ENCODE measurements at places on chromosomes 2 and 18. TPM values are rescaled to one million over a fixed set of nuclear protein-coding genes. Genes with fewer than 3 reads are reported as not detected.

DNA sequence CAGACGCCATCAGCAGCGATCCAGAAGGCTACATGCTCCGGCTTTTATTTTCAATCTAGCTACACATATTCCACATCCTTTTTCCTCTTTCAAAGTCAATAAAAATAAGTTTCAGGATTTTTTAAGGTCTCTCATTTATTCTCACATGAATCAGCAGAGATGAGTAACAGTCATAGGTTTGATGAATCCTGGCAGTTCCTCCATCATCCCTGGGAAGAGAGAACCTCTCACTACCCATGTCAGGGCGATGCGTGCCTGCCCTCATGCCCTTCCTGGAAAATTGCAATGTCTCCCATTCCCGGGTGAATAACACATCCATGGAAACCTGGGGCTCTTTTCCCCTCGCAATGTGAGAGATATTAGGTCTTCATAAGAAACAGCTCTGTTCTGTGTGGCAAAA, 301.1 kb upstream of the SMIM21 start:
- no peak for DNase-seq

GRCh38 chr18:22228976-22229375, 59.6 kb downstream of the GATA6 start:
- no peak for DNase-seq

- DNase-seq = no peak
Observed at GRCh38 chr2:212548455-212548819, 9.8 kb upstream of the ERBB4 start.

DNA sequence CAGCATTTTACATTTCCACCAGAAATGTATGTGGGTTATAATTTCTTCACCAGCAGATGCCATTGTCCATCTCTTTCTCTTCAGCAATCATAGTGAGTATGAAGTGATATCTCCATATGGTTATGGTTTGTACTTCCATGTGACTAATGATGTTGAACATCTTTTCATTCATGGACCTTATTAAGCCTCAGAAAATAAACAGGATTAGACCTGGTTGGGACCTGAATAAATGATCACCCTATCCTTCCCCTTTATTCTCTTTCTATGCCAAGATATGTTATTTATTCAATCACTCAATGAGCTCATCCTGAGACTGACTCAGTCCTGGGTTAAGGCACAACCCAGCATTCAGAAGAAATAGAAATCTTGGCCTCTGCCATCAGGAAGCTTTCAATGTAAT, 86.6 kb downstream of the ANTXR1 start:
- no peak for DNase-seq

DNA sequence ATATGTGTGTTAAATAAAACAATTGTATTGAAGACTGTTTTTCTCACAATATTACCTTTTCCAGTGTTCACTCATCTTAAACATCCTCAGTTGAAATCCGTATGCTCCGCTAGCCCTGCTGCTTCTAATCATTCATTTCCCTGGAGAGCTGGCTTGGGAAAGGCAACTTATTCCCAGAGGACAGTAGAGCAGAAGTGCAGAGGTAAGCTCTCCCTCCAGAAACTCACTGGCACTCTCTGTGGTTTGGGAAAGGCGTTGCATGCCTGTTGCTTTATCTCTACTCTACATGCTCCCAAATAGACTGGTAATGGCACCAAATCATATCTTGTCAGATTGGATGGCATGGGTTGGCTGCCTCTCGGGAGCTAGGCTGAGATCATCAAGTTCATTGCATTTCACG, 117.1 kb upstream of the BOD1L2 start:
- no peak for DNase-seq

UGT1A4 gene
- 0.14 TPM for total RNA-seq

METTL21A gene
- total RNA-seq = 29.2 TPM

FBXO15 gene
- 11.9 TPM for total RNA-seq
